Fibroblast of skin of back (primary cell): ENCODE measurements at places on chromosomes 2 and 18.

- peak; percentile 16 for DNase-seq
Observed at GRCh38 chr18:9404565-9405060, 70.0 kb downstream of the TWSG1 start.

DNA sequence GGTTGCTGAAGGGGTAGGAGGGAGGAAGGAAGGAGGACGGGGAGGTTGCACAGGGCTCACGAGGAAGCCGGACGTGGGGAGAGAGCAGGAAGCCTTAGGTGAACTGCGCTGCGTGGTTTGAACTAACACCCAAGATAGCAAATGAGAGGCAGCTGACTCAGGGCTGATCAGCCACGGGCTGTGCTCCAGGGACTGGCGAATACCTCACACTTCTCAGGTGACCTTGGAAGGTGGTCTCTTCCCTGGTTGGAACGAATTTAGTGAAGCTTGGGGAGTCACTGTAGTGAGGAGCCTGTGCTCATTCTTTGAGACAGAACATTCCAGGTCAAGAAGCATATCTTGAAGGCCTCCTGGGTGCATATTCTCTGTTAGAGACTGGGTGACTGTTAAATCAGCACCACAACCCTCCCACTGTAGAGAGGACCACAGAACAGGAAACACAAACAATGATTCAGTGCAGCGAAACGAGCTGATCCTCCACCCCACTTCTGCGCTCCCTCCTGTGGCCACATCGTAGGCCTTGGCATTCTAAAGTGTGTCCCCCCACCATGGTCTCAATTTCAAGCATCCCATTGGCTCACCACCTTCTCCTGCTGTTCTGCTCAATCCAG is 33.8 kb downstream of the TOGARAM2 start:
- DNase-seq = peak; percentile 81

DNA sequence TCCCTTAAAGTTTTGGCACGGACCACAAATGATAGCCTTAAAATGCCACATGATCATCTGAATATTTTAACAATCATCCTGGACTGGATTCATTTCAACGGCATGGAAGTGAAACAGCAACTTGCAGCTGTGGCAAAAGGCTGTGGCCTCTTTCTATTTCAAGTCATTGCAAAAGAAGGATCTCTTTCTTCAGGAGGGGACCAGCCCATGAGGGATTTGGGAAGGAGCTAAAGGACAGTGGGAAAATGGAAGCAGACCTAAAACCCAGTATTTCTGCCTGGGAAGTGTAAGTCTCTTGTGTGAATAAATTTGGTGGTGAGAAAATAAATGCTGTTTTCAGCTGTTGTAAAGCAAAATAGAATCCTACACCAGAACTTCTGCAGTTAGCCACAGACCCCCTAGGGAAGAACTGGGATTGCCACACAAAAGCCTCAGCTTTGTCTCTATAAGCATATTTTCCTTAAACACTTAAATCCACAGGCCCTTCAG is 107.3 kb upstream of the ZFP36L2 start:
- peak; percentile 63 for DNase-seq

GRCh38 chr2:163773276-163773675 is 37.5 kb upstream of the FIGN start:
- DNase-seq = no peak

DNA sequence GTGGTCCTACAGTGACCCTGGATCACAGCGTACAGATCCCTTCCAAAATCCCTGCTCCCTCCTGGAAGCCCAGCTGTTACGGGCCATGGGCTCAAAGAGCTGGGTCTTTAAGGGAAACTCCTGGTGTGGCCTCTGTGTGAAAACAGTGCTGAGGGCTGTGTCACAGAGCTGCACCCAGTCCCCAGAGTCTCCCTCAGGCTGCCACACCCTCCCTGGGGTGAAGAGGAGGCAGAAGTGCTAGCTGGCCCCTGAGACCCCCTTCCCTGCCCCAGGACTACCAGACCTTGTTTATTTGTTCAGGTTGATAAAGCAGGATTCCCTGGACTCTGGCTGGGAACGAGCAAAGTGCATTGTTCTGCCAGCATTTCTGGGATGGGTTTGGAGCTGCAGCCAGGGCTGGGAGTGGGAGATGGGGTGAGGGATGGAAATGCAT is 7.7 kb downstream of the ATOH8 start:
- no peak for DNase-seq

- DNase-seq = peak; percentile 47
Observed at GRCh38 chr18:59861009-59861408, 38.8 kb upstream of the PMAIP1 start.

DNA sequence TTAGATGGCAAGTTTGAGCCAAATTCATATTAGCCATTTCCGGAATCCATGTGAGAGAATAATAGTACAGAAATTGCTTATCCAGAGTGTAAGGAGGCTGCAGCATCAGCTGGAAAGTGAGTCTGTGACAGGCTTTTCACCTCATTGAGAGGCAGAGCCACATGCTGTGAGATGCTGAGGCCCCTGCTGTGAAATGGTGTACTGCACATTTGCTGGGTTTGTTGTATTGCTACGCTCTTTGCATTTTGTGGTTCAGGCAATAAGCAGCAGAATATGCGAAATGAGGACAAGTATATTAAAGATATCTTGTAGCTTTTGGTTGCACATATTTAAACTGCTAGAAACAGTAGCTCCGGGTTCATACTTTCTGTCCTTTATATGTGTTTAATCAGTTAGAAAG is 37.0 kb downstream of the NABP1 start:
- no peak for DNase-seq
